Endodermal cell (in vitro differentiated cells): ENCODE measurements at places on chromosomes 2 and 18. TPM values are rescaled to one million over a fixed set of nuclear protein-coding genes. Genes with fewer than 3 reads are reported as not detected.
A peak's percentile ranks its signal among the peaks of the same experiment; 100 is the strongest.

GRCh38 chr2:176534798-176535466, 265.7 kb downstream of the MTX2 start:
- no peak for DNase-seq
- H3K36me3 ChIP-seq = no peaks in the 10 kb centered on the region
- H3K4me3 ChIP-seq = no peak overlapping the region

RGPD3 gene
- 0.25 and 0.59 TPM in 2 replicates for total RNA-seq

KIAA2012 gene
- 0.86 and 1.0 TPM in 2 replicates for total RNA-seq

GCKR gene
- total RNA-seq = 0.99 to 1.7 TPM (median 1.6 TPM) in 3 replicates

CRYBA2 gene
- total RNA-seq = 2.4 and 3.5 TPM in 2 replicates

DNA sequence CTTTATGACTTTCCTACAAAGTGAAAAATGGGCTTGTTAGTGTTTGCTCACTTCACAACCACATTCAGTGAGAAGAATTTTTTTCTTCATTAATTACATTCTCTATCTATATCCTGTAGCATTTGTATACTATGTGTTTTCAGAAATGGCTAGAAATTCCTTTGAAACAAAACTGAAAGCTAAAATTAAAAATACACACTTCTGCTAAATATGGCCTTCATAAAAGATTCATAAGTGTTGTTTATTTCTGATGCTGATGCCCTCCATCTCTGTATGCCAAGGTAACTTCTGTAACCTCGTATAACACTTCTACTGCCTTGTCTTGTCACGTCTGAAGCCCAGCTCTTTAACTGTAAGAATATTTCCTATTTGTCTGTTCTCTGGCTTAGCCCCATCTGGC, 59.8 kb downstream of the PMAIP1 start:
- no peak for DNase-seq
- no peaks in the 10 kb centered on the region for H3K36me3 ChIP-seq
- H3K4me1 ChIP-seq = no peaks in the 10 kb centered on the region

GRCh38 chr18:75139226-75139911, 69.6 kb downstream of the PTGR3 start:
- H3K36me3 ChIP-seq = no peaks in the 10 kb centered on the region
- H3K27me3 ChIP-seq = no peaks in the 10 kb centered on the region
- H3K27ac ChIP-seq = no peak overlapping the region
- DNase-seq = peak; percentile 16
- no peaks in the 10 kb centered on the region for H3K4me1 ChIP-seq

GRCh38 chr2:44834656-44835055, 106.8 kb upstream of the SIX3 start:
- H3K27me3 ChIP-seq = no peaks in the 10 kb centered on the region
- DNase-seq = peak; percentile 1
- H3K27ac ChIP-seq = no peak overlapping the region
- no peaks in the 10 kb centered on the region for H3K36me3 ChIP-seq
- no peak overlapping the region for H3K4me3 ChIP-seq

GRCh38 chr2:78614726-78615125, 410.8 kb upstream of the REG3G start:
- no peaks in the 10 kb centered on the region for H3K27me3 ChIP-seq
- H3K4me1 ChIP-seq = no peaks in the 10 kb centered on the region
- no peak for DNase-seq
- H3K4me3 ChIP-seq = no peak overlapping the region

GRCh38 chr2:75560768-75561565, at the start of gene EVA1A:
EVA1A (minus strand) TSS chr2:75560939; CDS start chr2:75518140, 42,799 bp downstream.
- H3K4me1 ChIP-seq = no peaks in the 10 kb centered on the region
- H3K27me3 ChIP-seq = peaks cover 77% of the 10 kb centered on the region
- DNase-seq = peak; percentile 89
- H3K36me3 ChIP-seq = no peaks in the 10 kb centered on the region

INO80C gene
- 27.1 to 31.1 TPM (median 28.6 TPM) in 3 replicates for total RNA-seq

GRCh38 chr2:233213011-233213410, 38.5 kb upstream of the ATG16L1 start:
- H3K27me3 ChIP-seq = no peaks in the 10 kb centered on the region
- peaks cover 4% of the 10 kb centered on the region for H3K4me1 ChIP-seq
- no peak for DNase-seq
- no peak overlapping the region for H3K27ac ChIP-seq
- H3K4me3 ChIP-seq = no peak overlapping the region
- no peaks in the 10 kb centered on the region for H3K36me3 ChIP-seq

DNA sequence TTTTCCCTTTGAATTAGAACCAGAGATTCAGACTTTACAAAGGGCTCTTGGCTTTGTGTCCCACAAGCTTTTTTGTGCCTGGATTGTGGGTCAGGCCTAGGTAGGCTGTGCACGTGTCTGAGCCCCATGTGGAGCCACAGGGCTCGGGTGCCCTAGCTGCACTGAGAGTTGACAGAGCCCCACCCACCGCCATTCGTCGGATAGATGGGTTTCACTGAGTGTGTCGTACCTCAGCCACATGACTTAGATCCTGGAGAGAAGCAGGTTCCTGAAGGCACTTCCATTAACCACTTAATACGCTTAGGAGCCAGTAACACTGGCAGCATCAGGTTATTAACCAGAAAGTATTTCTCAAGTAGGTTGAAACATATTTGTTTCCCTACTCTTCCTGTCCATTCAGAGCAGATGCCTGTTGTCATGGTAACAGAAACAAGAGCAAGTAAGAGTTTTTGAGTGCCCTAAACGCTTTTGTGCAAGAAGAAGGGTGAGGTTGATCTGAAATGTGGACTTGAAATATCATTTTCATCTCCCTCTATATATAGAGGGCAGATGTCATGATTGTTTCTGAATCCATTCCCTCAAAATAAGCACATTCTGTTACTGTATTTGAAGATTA, 30.0 kb downstream of the ADCYAP1 start:
- H3K27ac ChIP-seq = no peak overlapping the region
- no peak for DNase-seq
- H3K4me1 ChIP-seq = no peaks in the 10 kb centered on the region
- no peak overlapping the region for H3K4me3 ChIP-seq
- no peaks in the 10 kb centered on the region for H3K36me3 ChIP-seq
- H3K27me3 ChIP-seq = no peaks in the 10 kb centered on the region

DNA sequence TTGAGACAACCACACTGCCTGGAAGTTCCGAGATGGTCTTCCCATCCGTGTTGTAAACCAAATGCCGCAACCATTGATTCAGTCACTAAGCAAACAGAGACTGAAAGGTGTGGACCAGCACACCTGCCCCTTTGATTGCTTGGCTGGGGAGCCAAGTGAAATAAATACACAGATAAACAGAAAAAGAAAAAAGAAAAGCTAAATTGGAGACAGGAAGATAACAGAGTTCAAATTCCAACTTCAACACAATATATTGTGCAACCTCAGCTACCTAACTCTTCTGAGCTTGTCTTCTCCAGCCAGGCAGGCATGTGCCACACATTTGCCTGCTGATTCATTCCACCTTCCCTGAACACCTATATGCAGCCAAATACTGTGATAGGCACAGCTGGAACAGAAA, 110.9 kb downstream of the PID1 start:
- no peak overlapping the region for H3K4me3 ChIP-seq
- H3K36me3 ChIP-seq = no peaks in the 10 kb centered on the region
- H3K27me3 ChIP-seq = no peaks in the 10 kb centered on the region
- DNase-seq = no peak

ZCCHC2 gene
- 9.5 to 14.9 TPM (median 14.4 TPM) in 3 replicates for total RNA-seq

DNA sequence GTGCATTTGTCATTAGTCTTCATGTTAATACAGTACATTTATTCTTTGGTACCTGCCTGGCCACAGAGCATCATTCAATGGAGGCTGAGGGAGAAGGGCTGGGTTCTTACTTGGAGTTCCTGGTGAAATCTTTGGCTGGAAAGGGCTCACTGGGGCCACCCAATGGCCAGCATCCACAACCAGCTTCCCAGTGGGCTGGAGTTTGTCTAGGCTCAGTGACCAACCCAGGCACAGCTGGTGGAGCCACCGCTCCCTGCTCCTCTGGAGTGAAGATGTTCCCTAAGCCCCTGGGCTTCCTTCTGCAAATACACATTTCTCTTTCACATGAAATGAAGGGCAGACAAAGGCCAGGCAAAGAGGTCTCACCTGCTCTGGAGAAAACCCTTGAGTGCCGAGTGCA, 34.4 kb downstream of the EHD3 start:
- DNase-seq = peak; percentile 77
- no peaks in the 10 kb centered on the region for H3K4me1 ChIP-seq
- H3K27me3 ChIP-seq = no peaks in the 10 kb centered on the region
- H3K27ac ChIP-seq = no peak overlapping the region
- peaks cover 4% of the 10 kb centered on the region for H3K36me3 ChIP-seq

- no peaks in the 10 kb centered on the region for H3K27me3 ChIP-seq
- H3K4me3 ChIP-seq = no peak overlapping the region
- H3K36me3 ChIP-seq = no peaks in the 10 kb centered on the region
- DNase-seq = no peak
- peaks cover 10% of the 10 kb centered on the region for H3K4me1 ChIP-seq
Observed at GRCh38 chr2:65525616-65526231, 93.3 kb upstream of the SPRED2 start.

CERKL gene
- total RNA-seq = 0.20 to 0.50 TPM in 2 of 3 replicates, not detected in the other

CFAP53 gene
- total RNA-seq = 0.32 and 0.37 TPM in 2 replicates
